ENCODE measurements at places on chromosomes 16 and 17. TPM values are rescaled to one million over a fixed set of nuclear protein-coding genes. Genes with fewer than 3 reads are reported as not detected.

Gene CDH11
- total RNA-seq, result not detected

DNA sequence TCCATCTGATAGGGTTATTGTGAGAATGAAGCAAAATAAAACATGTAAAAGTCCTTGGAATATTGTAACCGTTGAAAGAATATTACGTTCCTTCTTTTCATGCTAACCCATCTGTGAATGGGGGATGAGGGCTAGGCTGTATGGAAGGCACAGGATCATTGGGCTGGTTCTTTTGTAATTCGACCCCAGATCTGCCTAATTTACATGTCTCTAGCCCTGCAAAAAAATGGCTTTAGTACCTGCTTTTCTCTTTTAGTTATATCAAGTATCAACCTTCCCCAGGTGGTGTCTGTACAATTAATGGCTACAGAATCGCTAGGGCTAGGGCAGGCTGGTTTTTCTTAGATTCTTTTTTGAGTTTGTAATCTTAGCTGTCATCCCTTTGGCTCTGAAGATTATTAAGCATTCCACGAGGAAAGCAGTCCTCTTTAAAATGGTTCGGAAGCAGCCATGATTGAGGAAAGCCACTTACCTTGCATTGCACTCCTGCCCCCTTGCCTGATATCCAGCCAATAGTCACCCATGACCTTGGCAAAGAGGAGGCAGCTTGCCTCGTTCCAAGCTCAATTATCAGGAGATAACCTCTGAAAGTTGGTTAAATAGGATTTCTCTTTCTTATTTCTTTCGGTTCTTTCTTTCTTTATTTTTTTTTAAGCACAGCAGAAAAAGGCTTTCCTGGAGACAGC, 153.9 kb upstream of the ZKSCAN2 start:
- DNase-seq, result no peak
- H3K4me3 ChIP-seq, result no peak overlapping the region
- no peaks in the 10 kb centered on the region for H3K36me3 ChIP-seq
- H3K27ac ChIP-seq, result no peak overlapping the region

DNA sequence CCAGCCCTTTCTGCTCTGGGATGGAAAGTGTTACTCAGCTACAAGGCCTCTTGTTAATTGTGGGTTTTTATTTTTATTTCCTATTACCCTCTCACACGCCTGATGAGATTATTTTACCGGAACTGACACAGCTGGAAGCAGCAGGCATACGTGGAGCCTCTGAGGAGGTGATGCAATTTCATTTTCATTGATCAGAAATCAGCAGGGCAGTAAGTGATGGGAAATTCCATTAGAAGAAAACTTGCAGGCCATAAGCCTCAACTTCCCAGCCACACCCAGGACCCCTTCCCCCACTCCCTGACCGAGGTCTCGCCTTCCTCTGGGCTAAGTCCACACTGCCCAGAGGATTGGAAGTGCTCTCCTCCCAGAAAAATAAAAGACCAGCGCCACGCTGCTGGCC, 69.7 kb downstream of the ZFHX3 start:
- no peak overlapping the region for H3K4me3 ChIP-seq
- H3K36me3 ChIP-seq, result no peaks in the 10 kb centered on the region
- H3K27ac ChIP-seq, result peak overlapping the region; percentile 42
- no peaks in the 10 kb centered on the region for H3K27me3 ChIP-seq
- no peak for DNase-seq

DNA sequence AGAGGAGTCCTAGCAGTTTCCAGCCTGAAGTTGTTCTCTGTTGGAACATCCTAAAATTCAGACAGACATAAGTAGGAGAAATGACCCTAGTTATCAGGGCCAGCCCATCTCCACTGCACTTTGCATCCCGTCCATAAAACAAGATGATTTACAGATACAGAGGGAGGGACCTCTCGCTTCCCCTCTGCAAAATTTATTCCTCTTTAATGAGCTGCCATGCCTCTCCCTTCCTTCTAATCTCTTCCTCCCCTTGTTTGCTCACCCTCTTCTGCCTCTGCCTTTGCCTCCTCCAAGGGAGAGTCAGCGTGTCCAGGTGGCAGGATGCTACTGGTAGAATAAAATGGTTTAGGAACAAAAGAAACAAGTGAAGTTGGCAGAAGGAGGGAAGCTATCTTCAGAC, 351.3 kb downstream of the SOX9 start:
- no peak overlapping the region for H3K27ac ChIP-seq
- no peak overlapping the region for H3K4me3 ChIP-seq
- DNase-seq, result no peak
- peaks cover 51% of the 10 kb centered on the region for H3K4me1 ChIP-seq

Gene CEP112
- 4.7 TPM for total RNA-seq

DNA sequence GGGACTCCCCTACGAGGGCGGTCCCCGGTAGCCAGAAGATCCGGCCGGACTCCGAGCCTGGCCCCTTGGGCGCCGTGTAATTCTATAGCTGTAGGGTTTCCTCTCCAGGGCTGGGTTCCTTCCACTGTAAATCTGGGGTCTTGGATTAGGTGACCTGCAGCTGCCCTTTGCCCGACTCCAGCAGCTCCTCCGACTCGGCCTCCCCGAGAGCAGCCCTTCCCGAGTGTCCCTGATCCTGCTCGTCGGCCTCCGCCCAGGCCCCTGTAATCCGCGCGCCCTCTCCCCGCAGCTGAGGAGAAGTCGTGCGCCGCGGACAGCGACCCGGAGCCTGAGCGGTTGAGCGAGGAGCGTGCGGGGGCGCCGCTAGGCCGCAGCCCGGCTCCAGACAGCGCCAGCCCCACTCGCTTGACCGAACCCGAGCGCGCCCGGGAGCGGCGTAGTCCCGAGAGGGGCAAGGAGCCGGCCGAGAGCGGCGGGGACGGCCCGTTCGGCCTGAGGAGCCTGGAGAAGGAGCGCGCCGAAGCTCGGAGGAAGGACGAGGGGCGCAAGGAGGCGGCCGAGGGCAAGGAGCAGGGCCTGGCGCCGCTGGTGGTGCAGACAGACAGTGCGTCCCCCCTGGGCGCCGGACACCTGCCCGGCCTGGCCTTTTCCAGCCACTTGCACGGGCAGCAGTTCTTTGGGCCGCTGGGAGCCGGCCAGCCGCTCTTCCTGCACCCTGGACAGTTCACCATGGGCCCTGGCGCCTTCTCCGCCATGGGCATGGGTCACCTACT, 5.5 kb downstream of the TBX2 start:
- H3K4me3 ChIP-seq, result no peak overlapping the region
- no peaks in the 10 kb centered on the region for H3K27me3 ChIP-seq
- DNase-seq, result no peak
- H3K36me3 ChIP-seq, result no peaks in the 10 kb centered on the region

DNA sequence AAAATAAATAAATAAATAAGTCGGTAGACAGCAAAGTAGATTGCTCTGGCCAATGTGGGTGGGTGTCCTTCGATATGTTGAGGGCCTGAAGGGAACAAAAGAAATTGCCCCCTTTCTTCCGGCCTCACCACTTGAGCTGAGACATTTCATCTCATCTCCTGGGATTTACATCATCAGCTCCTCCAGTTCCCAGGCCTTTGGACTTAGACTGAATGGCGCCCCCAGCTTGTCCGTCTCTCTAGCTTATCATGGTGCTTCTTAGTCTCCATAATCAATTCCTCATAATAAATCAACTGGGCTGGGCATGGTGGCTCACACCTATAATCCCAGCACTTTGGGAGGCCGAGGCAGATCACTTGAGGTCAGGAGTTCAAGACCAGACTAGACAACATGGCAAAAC, 13.8 kb upstream of the HAP1 start:
- H3K27ac ChIP-seq, result no peak overlapping the region
- H3K27me3 ChIP-seq, result no peaks in the 10 kb centered on the region
- DNase-seq, result no peak
- no peak overlapping the region for H3K4me3 ChIP-seq
- H3K36me3 ChIP-seq, result no peaks in the 10 kb centered on the region
- H3K4me1 ChIP-seq, result no peaks in the 10 kb centered on the region

DNA sequence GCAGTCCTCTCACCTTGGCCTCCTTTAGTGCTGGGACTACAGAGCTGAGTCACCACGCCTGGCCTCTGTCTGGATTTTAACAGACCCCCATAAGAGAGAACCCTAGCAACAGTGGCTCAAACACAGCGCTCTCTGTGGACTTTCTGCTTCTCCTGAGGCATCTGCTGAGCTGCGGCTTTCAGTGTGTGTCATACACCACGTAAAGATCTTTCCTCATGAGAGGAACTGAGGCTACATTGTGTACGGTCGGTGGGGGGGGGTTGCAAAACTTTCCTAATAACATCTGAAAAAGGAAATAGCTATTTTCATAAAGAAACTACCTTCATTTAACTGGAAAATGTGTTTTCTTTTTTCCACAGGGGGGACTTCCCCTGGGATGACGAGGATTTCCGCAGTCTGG, 32.9 kb downstream of the DEF8 start:
- H3K27ac ChIP-seq, result no peak overlapping the region
- no peak overlapping the region for H3K4me3 ChIP-seq
- H3K4me1 ChIP-seq, result no peaks in the 10 kb centered on the region

Gene TSPAN10
- total RNA-seq, result 4.0 TPM

Gene CCDC154
- total RNA-seq, result 0.88 TPM

- H3K4me3 ChIP-seq, result no peak overlapping the region
- DNase-seq, result no peak
- H3K27ac ChIP-seq, result no peak overlapping the region
- no peaks in the 10 kb centered on the region for H3K4me1 ChIP-seq
Observed at GRCh38 chr16:55735120-55735781, 79.5 kb downstream of the SLC6A2 start.

Gene SDR42E2
- not detected for total RNA-seq

GRCh38 chr16:65309354-65309753, 187.5 kb upstream of the CDH11 start:
- no peak for DNase-seq
- no peaks in the 10 kb centered on the region for H3K36me3 ChIP-seq

Gene TOP2A
- total RNA-seq, result 226 TPM

Gene CLEC18C
- 0.50 TPM for total RNA-seq

DNA sequence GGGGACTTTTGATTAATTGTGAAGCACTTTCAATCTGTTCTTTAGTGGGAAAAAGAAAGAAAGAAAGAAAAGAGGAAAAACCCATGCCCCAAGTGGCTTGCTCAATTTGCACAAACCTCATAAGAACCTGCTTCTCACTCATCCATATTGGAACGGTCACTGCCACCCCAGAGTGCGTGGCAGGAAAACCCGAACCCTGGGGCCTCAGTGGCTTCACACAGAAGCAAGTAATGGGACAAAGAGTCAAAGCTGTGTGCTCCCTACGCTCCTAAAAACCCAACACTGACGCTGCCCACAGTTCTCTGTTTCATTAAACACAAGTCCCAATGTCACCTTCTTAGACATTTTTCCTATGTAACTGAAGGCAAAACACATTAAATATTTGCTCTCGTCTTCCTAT, 1.2 kb downstream of the SLC6A4 start:
- no peak for DNase-seq
- H3K27ac ChIP-seq, result peak overlapping the region; percentile 91
- H3K4me1 ChIP-seq, result peaks cover 36% of the 10 kb centered on the region
- H3K27me3 ChIP-seq, result no peaks in the 10 kb centered on the region
- H3K4me3 ChIP-seq, result no peak overlapping the region

GRCh38 chr16:55035029-55035428, 104.4 kb downstream of the IRX5 start:
- no peak overlapping the region for H3K27ac ChIP-seq
- 0 out of 2 replicates have a peak, but pooled peaks cover 6% of the 10 kb centered on the region for H3K4me1 ChIP-seq
- no peaks in the 10 kb centered on the region for H3K36me3 ChIP-seq

Gene ACAP1
- total RNA-seq, result not detected

DNA sequence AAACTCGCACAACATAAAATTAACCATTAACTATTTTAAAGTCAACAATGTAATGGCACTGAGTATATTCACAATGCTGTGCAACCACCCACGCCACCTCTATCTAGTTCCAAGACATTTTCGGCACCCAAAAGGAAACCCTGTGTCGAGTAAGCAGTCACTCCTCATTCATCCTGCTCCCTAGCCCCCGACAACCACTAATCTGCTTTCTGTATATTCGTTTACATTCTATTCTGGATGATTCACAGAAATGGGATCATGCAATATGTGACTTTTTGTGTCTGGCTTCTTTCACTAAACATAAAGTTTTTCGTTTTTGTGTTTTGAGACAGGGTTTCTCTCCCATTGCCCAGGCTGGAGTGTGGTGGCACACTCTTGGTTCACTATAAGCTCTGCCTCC, 42.2 kb upstream of the HAPSTR1 start:
- no peaks in the 10 kb centered on the region for H3K27me3 ChIP-seq
- H3K4me3 ChIP-seq, result no peak overlapping the region
- H3K27ac ChIP-seq, result no peak overlapping the region
- H3K36me3 ChIP-seq, result no peaks in the 10 kb centered on the region
- no peak for DNase-seq

Gene GPS1
- total RNA-seq, result 185 TPM

- no peaks in the 10 kb centered on the region for H3K4me1 ChIP-seq
- H3K36me3 ChIP-seq, result no peaks in the 10 kb centered on the region
- H3K4me3 ChIP-seq, result no peak overlapping the region
- no peak overlapping the region for H3K27ac ChIP-seq
- H3K27me3 ChIP-seq, result no peaks in the 10 kb centered on the region
Observed at GRCh38 chr17:74532115-74532514, 840 bp upstream of the CD300LB start.

DNA sequence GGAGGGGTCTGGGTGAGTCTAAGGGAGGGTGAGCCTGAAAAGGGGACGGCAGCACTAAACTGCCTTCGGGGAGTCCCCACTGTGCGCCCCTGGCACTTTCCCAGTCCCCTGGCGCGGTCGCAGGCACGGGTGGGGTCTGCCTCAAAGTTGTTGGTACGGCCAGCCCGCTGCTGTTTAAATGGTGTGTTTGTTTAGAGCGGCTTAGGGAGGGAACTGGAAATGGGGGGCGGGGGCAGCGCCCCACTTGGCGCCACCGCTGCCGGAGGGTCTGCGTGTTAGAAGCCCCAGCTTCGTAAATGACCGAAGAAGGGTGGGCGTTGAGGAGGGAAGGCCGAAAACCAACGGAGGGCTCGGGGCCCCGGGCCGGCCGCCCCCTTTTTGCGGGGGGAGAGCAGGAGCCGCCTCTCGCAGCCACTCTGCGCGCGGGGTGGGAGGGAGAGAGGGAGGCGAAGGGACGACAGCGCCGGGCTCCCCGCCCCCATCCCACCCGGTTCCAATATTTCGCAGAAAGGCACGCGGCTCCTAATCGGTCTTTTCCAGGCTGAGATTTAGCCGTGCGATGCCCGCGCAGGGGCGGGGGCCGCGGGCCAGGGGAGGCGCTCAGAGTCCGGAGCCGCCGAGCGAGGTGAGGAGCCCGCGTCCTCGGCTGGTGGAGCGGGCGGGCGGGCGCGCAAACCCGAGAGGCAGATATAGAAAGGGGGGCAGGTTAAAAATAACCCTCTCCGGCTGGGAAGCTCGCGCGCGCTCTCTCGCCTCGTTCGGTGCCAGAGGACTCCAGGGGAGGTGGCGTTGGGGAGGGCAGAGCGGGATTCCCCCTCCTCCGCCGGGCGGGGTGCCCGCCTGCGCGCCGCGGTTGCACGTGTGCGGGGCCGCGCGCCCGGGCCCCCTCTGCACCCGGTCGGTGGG, 54.9 kb downstream of the SREBF1 start:
- H3K36me3 ChIP-seq, result peaks cover 1% of the 10 kb centered on the region
- no peaks in the 10 kb centered on the region for H3K27me3 ChIP-seq
- peak; percentile 57 for DNase-seq
- peak overlapping the region; percentile 46 for H3K27ac ChIP-seq
- peaks cover 31% of the 10 kb centered on the region for H3K4me1 ChIP-seq

Gene CD300LF
- 2.2 TPM for total RNA-seq

Gene C16orf92
- total RNA-seq, result not detected

Measured in Caco-2 (cell line).